ENCODE measurements at places on chromosomes 12 and 14.

GRCh38 chr12:19971361-19972280 lies 396.7 kb upstream of the PDE3A start:
- no peak for DNase-seq

- no peak for DNase-seq
These were observed 352 bp downstream of the PHB2 start for GRCh38 chr12:6970096-6970527.

DNA sequence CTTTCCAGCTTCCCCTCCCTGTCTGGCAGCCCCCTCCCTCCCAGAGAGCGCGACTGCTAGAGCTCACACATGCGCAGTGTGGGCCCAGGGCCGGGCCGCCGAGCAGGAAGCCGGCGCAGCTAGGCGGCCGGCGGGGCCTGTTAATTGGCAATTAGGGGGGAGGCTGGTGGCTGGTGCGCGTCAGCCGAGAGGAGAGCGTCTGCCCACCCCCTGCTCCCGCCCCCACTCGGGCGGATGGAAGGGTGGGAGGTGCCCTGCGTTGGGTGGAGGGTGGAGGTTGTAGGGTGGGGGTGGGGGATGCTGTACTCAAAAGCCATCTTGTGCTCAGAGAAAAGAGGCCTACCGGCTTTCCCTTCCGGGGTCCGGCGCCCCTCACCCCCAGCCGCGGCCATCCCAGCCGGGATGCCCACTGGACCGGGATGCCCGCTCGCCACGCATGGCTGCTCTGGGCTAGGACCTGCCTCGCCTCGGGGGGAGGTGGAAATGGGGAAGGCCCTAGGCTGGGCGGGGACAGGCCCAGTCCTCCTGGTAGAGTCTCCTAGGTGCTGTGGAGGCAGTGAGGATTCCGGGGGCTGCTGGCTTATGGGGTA lies 9.2 kb downstream of the HOXC8 start:
- peak; percentile 71 for DNase-seq

GRCh38 chr12:127044836-127045235 lies 1222.1 kb upstream of the TMEM132C start:
- DNase-seq = no peak

GRCh38 chr12:103841690-103842584 lies 903 bp upstream of the NT5DC3 start:
- DNase-seq = peak; percentile 13

DNA sequence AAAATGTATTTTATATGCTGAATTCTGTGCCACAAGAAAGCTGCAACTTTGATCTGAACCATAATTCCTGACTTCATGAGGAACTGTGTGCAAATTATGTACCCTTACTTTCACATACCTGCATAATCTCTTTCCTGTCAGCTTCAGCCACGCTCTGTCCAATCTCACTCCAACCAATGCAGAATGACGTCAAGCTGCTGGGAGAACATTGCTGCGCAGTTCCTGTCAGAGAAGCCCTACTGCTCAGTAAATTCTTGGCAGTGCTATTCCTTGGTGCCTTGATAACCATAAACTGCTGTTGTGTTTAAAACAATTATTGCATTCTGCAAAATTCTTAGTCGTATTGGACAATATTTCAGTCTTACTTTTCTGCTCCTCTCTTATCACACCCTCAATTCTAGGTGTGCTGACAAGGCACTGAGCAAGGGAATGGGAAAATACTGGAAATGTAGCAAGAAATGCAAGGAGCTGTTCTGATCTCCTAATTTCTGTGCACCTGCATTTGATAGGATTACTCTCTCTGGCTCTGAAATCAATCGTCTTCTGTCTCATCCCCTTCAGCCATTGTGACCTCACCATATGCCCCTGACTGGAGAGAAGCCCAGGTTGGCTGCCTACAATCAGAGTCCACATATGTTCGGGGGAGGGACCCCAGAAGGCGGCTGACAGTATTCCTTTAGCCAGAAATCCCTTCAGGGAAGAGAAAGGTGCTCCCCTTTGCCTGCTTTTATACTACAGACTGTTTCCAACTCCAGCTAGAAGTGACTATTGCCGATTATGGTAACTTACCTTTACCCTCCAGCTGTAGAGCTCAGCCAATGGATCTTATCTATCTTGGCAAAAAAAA lies 274.9 kb upstream of the NOVA1 start:
- DNase-seq = no peak

DNA sequence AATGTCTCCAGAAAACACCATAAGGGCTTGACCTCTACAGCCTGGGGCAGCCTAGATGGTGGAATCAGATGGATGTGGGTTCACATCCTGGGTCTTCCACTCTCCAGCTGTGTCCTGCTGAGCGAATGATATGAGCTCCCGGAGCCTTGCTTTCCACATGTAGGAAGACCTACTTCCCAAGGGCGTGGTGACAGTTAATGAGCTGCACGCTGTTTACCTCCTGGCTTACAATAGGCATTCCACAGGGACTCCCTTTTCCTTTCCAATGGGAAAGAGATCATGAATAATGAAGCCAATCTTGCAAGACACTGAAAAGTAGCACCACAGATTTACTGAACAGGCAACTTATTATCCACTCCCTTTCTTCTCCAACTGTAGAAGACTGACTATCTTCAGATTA lies 46.1 kb downstream of the TMTC1 start:
- DNase-seq = no peak

DNA sequence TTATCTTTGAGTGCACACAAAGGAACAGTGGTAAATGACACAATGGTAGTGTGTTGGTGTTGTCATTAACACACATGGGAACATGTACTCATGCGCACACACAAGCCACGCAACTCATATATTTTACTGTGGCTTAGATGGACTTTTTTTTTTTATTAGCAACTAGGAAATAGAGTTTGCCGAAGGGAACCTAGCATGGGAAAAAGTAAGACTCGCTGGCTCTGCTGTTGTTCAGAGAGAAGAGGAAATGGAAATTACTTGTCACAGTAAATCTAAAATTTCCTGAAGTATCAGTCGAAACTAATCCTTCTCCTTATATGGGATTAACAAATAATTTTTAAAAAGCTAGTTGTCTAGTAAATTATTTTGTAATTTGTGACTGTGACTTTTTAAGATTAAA lies 33.7 kb upstream of the IL22 start:
- no peak for DNase-seq

GRCh38 chr12:101959607-101960006 lies 82.2 kb downstream of the DRAM1 start:
- no peak for DNase-seq

DNA sequence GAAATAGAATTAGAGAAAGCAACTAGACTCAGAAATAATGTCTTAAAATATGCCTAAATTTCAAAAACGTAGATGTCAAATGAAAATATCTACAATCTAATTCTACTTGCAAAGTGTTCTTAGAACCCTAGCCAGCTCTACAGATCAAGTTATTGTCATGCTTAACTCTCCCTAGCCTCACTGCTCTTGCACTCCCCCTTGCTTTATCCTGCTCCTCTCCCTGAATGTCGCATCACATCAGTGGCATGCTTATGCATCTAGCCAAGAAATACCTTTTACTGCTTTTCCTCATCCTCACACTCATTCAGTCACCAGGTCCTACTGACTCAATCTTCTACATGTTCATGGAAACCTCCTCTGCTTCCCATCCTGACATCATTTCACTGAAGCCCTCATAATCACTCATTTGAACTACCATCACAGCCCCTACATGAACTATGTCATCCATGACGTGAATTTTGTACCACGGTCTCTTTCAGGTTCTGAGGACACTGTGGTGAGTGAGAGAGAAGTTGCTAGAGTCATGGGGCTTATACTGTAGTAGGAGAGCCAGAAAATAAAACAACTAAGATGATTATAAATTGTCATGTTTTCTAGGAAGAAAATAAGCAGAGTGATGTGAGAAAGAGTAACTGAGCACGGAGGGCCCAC lies 22.6 kb upstream of the CRACR2A start:
- no peak for DNase-seq

DNA sequence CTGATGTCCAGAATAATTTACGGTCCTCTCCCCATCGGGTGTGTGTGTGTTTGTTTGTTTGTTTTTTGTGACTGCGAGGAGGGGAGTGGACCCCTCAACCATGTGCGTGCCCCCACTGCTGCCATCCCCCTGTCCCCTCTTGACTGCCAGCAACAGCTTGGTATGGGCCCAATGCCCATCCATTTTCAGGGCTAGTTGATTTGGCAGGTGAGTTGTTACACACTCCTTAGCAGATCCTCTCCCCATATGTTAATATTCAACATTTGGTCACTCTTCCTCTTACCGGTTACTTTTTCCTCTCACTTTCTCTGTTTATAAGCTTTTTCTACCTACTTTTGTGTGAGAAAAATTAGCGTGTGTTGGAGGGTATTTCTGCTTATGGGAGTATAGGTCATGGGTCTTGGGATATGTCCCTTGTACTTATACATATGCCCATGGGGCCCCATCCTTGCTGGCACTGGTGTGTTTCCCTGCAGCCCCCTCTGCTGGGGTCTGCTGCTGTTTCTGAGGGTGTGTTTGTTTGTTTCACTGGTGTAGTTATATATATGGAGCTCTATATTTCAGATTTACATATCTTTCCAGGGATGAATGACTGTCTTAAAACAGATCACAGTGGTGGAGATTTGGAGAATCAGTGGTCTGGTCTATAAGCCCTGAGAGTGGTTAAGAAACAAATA lies 33.8 kb downstream of the ZFHX2 start:
- DNase-seq = no peak

- DNase-seq = no peak
These were observed 11.2 kb upstream of the DHRS2 start for GRCh38 chr14:23624830-23625404.

DNA sequence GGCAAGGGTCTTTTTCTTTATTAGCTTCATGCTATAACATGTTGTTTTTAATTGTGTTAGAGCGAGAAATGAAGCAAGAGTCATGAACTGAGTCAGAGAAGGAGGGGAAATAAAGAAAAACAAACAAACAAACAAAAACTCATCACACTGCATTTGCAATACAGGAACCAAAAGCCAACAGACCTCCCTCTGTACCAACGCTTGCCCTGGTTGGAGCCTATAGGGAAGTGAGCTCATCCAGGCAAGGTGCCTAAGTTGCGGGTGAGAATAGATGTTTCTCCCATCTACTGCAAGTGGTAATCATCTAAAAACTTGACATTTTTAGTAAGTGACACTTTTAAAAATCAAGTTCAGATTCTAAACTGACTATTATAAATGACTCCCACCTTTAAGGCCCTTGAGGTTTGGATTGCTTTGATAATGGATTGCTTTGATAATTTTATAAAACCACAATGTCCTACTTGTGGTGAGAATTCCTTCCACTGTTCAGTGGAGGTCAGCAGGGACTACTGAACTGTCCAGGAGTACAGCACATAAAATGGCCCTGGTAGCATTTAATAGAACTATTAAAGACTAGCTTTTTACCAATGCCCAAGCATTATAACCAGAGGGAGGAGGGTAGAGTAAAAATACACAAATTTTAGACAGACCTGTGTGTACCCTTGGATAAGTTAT lies 31.3 kb downstream of the SLC38A1 start:
- no peak for DNase-seq

DNA sequence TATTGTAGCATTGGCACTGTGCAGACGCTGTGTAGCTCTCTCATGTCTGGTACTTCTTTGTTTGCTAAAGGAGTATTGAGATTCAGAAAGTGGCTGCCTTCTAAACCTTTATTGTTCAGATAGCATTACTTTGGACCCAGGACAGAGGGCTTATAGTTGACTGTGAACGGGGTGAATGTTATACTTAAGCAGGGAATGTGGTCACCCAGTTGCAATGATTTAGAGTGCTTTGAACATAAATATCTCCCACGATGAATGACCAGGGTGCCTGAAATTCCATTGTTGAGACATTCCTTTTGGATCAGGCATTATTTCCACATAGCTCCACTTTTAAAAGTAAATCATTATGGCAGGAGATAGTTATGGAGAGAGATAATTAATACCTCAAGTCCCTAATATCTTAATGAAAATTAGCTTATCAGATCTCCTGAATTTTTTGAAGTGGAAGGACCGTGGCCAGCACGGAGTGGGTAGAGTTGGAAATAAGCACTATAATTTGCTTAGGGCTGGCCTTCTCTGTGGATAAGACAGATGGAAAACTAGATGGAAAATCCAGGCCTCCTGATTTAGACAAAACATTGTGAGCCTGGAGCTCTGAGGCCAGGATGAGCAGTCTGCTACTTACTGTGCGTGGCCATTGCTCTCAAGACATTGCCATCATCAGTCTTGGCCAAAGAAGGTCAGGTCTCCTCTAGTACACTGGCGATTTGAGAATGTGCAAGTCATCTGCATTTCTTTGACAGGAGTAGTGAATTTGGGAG lies 114.5 kb downstream of the ETV6 start:
- DNase-seq = no peak

GRCh38 chr12:78963439-78964227 lies 99.1 kb downstream of the SYT1 start:
- no peak for DNase-seq

- no peak for DNase-seq
These were observed 22.8 kb downstream of the ADCK1 start for GRCh38 chr14:77822741-77823140.

DNA sequence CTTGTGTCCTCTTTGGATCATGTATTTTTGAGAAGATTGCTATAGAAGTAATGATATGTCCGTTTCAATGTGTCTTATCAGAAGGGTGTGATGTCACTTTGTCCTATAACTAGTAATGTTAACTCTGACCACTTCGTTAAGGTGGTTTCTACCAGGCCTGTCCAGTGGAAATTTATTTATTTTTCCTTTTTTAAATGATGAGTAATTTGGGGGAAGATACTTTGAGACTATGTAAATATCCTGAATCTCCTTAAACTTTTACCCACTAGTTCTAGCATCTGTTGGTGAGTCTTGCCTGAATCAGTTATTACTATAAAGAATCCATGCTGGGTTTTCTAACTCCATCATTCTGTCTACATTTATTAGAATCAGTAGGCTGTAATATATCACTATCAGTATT lies 15.3 kb downstream of the EP400 start:
- no peak for DNase-seq

GRCh38 chr12:121238086-121238485 lies 28.2 kb downstream of the P2RX4 start:
- no peak for DNase-seq

- no peak for DNase-seq
These were observed 97.7 kb downstream of the TPH2 start for GRCh38 chr12:72036393-72036792.

DNA sequence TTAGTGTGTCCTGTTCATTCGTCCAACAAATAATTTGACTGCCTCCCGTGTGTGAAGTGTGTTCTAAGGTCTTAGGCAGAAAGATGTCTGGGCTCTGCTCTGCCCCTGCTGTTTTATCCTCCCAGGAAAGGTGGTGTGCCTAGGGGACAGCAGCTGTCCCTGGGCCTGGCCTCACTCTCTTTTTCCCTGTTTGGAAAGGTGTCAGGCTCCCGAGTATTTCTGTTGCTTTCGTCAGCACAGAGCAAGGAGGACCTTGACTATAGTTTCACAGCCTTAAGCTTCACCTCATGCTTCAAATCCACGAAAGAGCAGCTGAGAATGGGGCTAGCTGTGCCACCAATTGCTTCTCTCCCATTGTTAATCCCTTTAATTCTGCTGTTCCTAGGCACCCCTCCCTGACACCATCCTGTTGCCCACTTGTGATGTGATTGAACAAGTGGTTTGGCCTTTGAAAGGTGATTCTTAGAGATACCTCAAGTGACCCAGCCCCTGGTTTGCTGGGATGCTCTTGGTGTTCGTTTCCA lies 54.2 kb downstream of the TGFB3 start:
- DNase-seq = no peak

GRCh38 chr12:65414526-65414925 lies 136.0 kb downstream of the MSRB3 start:
- no peak for DNase-seq

- no peak for DNase-seq
These were observed 55.0 kb downstream of the IGF1 start for GRCh38 chr12:102425109-102426039.

GRCh38 chr12:3055704-3056467 lies 21.3 kb upstream of the TSPAN9 start:
- DNase-seq = no peak

Data from activated naive CD4-positive, alpha-beta T cell treated with anti-CD3 and anti-CD28 coated beads, Interleukin-2, amount 50 U/mL, for 16 hours (primary cell).